ENCODE measurements at places on chromosomes 2 and 18. TPM values are rescaled to one million over a fixed set of nuclear protein-coding genes. Genes with fewer than 3 reads are reported as not detected.

DNA sequence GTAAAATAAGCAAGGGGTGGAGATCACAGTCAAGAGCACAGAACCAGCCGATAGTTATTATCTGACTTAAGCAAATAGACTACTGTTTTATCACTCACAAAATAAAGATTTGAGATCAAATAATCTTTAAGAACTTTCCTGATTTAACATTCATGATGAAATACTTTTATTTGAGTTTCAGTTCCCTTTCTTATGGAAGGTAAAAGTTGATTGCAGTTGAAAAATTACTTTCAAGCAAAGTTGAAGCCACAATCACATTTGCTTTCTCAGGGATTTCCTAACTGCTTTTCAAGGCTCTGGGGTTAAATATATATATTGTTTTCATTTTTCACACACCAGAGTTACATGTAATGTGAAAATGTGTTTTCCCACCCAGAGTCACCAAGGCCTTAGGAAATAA is 599.5 kb downstream of the KCNJ3 start:
- DNase-seq = no peak

The ZNF521 gene
- 0.15 TPM for total RNA-seq

The OR6B3 gene
- total RNA-seq = not detected

- no peak for DNase-seq
Measured at GRCh38 chr2:158953454-158953853, 15.0 kb upstream of the TANC1 start.

DNA sequence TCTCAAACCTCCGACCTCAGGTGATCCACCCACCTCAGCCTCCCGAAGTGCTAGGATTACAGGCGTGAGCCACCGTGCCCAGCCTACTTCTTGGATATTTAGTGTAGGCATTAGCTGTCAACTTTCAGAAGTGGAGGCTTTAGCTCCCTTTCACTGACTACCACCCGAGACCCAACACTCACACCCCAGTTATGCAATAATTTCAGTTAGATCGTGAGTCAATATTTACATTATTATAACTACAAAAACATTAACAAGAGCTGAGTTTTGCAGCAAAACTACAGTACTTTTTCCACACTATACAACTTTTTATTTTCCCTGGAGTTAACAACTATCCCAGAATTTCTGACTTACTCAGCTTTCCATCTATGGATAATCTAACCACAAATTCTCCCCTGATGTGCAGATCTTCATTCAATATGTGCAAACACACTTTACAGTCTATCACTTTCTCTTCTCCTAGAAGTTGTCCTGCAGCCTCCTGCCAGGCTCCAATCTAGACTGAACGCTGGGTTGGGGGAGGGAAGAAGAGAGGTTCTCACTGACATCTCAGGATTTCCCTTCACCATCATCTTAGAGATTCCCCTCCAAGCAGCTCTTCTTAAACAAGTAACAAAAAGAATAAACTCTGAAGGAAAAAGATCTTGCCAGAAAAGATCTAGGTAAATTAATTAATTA is 10.1 kb downstream of the TBC1D8 start:
- no peak for DNase-seq

DNA sequence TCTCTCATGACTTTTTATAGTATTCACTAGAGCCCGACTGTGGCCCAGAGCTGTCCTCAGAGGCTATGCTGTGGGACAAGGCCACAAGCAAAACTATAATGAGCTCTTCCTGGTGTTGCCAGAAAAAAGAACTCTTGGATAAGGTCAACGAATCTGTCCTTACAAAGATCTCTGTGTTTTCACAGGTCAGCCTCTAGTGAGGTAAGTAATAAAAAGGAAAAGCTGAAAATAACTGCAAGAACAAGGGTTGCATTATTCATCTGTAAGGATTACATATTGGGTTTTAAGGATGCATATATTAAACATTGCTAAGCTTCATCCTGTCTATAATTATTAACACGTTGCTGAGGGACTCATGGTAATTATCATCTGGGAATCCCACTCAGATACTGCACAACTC is 62.8 kb upstream of the ATL2 start:
- no peak for DNase-seq

- DNase-seq = no peak
Measured at GRCh38 chr18:44679056-44679913, 1.4 kb upstream of the SETBP1 start.

DNA sequence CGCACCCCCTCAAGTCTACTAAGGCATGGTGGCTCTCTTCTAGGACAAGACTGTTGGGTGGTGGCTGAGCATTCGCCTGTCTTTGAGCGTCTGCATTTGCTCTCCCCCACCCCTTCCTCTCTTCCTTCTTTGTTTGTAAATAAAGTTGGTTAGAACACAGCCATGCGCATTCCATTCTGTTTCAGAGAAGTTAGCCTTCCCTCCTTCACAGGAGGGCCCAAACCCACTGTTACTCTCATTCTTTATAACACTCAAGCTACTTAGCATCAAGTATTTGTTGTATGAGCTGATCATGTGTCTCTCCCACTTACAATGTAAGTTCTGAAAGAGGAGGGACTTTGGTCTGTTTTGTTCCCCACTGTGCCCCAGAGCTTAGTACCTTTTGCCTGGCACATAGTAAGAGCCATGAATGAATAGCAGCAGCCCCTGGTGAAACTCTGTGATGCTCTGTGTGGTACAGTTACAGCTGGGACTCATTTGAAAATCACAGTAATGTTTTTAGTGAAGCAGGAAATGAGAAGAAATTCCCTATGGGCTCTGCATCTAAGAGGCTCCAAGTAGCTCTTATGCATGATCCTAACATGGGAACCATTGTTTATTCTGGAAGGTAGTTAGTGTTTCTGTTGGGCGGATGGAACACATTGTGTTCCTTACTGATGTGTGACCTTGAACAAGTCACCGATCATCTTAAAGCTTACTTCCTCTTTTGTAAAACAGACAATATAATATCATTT is 7.7 kb downstream of the MGAT5 start:
- DNase-seq = no peak

GRCh38 chr2:10257500-10258147 is 45.1 kb upstream of the HPCAL1 start:
- DNase-seq = no peak

DNA sequence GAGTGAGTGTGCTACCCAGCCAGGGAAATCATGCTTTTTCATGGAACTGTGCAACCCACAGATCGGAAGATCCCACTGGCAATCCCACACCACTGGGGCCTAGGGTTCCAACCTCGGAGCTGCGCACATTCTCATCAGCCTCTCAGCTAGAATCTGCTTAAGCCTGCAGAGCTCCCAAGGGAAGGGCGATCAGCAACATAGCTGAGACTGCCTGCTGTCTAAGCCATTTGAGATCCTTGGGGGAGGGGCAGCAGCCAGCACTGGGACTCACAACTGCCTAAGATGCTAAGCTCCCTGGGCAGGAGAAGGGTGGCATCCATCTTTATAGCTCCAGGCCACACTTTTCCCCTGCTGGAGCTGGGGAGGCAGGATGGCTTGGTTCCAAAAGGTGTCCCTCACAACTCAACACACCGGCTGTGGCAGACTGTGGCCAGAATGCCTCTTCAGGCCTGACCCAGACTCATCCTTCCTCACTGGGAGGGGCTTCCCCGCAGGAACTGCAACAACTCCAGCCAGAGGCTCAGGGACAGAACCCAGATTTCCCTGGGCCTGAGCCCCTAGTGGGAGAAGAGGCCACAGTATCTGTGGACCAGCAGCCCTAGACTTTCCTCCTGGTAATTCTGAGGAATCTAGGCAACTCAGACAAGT is 1133.3 kb upstream of the PIK3C3 start:
- DNase-seq = no peak

The SULT1C2 gene
- 0.31 TPM for total RNA-seq

DNA sequence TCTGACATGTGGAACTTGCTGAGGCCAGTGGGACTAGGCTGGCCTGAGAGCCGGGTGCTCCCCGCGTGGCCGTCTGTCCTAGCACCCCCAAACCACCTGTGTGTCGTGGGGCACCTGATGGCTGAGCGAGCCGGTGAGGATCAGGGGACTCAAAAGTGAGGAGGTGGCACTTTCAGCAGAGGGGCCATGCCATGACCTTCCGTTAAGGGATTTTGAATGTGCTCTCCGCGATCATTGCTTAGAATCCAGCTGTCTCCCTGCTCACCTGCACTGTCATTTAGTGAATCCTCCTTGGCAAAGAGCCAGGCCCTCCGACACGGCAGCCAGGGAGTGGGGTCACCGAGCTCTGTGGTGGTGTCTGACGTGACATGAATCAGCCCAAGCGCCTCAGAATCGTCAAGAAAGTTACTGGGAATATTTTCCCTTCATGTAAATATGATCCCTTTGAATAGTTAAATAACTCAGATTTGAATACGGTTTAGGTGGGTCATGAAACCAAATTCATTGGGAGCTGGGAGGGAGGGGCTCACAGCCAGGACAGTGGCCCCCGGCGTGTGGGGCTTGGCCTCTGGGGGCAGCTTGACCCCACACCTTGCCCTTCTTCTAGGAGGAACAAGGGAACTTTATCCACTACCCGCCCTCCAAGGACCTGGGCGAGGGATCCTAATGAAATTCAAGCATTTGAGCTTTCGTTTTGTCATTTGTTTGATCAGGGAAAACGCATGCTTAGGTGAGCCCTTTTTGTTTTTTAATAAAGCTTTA is 9.5 kb downstream of the NFATC1 start:
- no peak for DNase-seq

The TMEM163 gene
- not detected for total RNA-seq

The ABCG5 gene
- total RNA-seq = 0.05 TPM

The SAG gene
- not detected for total RNA-seq

- no peak for DNase-seq
Measured at GRCh38 chr18:47775961-47776360, 154.5 kb downstream of the SMAD2 start.

The ARHGAP28 gene
- total RNA-seq = 0.41 TPM

DNA sequence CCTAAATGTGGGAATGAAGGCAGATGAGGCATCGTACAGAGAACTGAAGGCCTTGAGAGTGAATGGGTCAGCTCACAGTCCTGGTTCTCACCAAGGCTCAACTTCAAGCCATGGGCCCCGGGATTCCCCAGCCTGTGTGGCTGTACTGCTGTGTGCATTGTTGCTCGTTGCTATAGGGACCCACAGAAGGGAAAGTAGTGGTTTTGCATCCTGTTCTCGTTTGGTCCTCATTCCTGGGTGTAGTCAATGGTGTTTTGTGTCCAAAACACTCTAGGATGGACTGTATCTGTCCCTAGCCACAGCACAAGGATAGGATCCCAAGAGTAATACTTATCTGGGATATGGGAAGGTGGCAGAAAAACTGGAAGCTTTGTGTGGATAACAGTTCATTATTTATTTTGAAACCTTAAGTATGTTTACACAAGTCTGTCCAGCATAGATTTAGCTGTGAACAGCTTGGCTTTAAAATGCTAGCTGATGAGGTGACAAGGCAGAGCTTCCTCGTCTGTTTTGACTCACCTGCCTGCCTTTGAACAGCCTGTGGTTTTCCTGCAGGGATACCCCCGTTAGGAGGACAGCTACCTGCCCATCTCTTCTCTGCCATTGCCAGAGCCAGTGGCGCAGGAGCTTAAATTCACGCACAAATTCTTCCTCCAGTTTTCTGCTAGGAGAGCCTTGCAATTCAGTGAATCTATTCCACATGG is 85.0 kb downstream of the WDSUB1 start:
- DNase-seq = no peak

DNA sequence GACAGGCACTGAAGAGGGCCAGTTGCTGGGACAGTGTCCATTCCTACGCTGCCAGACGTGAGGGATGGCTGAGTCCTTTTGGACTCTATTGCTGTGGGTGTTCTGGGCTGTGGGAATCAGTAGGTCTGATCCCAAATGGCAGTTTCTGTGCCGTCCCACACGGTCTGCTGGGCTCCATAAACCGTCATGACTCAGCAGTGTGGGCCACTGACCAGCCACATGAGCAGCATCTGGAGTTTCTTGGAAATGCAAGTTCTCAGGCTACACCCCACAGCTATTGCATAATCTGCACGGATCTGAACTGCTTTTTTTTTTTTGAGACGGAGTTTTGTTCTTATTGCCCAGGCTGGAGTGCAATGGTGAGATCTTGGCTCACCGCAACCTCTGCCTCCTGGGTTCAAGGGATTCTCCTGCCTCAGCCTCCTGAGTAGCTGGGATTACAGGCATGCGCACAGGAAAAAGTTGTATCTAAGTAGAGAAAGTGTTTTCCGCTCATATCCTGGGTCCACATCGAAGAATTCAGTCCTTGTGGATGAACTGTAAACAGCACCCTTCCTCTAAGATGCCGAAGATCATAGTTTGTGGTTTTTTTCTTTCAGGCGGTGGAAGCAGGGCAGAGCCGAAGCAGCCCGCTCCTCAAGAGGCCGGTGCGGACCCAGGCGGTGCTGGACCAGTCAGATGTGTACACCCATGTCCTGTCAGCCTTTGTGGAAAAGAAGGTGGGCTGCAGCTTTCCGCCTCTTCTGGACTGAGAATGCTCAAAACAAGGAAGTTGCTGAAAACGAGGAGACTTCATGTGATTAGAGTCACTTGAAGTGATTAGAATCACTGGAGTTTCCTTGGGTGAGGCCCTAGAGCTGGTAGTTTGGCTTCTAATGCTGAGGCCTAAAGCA is 25.5 kb downstream of the RMC1 start:
- no peak for DNase-seq

- no peak for DNase-seq
Measured at GRCh38 chr2:101185656-101186055, 34.5 kb upstream of the TBC1D8 start.
